HFFc6 (cell line): ENCODE measurements at places on chromosomes 5 and 9.

DNA sequence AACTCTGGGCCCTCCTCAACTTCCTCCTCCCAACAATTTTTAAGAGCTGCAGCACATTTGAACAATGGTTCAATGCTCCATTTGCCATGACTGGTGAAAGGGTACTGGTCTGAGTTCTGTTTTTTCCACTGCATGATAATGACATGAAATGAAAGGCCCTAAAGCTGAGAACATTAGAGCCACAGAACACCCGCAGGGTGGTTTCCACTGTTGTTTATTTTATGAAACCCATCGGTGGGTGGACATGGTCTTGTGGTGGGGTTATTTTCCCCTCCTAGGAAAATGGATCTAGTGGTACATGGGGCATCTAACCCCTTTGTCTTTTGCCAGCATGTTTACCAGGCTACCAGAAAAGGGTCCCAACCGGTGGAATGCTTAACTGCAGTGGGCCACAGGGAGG is 71.8 kb downstream of the SMARCA2 start:
- H3K27ac ChIP-seq, result no peak overlapping the region
- H3K27me3 ChIP-seq, result no peaks in the 10 kb centered on the region
- peaks cover 24% of the 10 kb centered on the region for H3K4me1 ChIP-seq
- H3K36me3 ChIP-seq, result peaks cover 33% of the 10 kb centered on the region
- no peak overlapping the region for H3K4me3 ChIP-seq
- no peak for DNase-seq

DNA sequence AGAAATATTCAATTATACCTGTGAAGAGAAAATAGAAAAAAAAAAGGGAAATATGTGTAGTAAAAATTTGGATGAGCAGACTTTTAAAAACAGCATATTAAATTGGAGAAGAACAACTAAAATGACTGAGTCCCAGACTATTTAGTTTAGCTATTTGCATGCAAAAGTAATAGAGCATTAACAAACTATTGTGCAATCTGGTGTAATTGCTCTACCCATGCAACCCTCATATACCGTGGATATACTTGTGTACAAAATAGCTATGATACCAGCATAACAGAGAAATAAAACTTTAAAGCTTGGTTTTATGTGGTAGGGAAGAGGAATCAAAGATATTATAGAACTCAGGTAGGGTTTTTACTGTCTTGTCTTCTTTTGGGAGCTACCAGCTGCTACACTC is 78.7 kb upstream of the PRDM9 start:
- DNase-seq, result no peak
- H3K4me3 ChIP-seq, result no peak overlapping the region
- no peaks in the 10 kb centered on the region for H3K4me1 ChIP-seq
- no peaks in the 10 kb centered on the region for H3K36me3 ChIP-seq
- H3K27me3 ChIP-seq, result no peaks in the 10 kb centered on the region

GRCh38 chr9:134913713-134914500 is 3.8 kb downstream of the FCN1 start:
- H3K27ac ChIP-seq, result no peak overlapping the region
- no peaks in the 10 kb centered on the region for H3K4me1 ChIP-seq
- DNase-seq, result no peak
- peaks cover 4% of the 10 kb centered on the region; the same call in 1 of the 2 replicates for H3K36me3 ChIP-seq
- H3K4me3 ChIP-seq, result no peak overlapping the region

- peaks cover 17% of the 10 kb centered on the region for H3K4me1 ChIP-seq
- H3K36me3 ChIP-seq, result peaks cover 16% of the 10 kb centered on the region
- no peaks in the 10 kb centered on the region for H3K27me3 ChIP-seq
- H3K27ac ChIP-seq, result no peak overlapping the region; the same call in 1 of the 2 replicates
Observed at GRCh38 chr5:122942164-122942914, 94.2 kb downstream of the PPIC start.

- H3K4me1 ChIP-seq, result peaks cover 21% of the 10 kb centered on the region
- peak overlapping the region; percentile 83 for H3K27ac ChIP-seq
- DNase-seq, result peak; percentile 32
- no peak overlapping the region for H3K4me3 ChIP-seq
- H3K36me3 ChIP-seq, result peaks cover 41% of the 10 kb centered on the region
Observed at GRCh38 chr5:65152131-65152530, 329.6 kb downstream of the ADAMTS6 start.
